ENCODE measurements at places on chromosomes 6 and 20.

DNA sequence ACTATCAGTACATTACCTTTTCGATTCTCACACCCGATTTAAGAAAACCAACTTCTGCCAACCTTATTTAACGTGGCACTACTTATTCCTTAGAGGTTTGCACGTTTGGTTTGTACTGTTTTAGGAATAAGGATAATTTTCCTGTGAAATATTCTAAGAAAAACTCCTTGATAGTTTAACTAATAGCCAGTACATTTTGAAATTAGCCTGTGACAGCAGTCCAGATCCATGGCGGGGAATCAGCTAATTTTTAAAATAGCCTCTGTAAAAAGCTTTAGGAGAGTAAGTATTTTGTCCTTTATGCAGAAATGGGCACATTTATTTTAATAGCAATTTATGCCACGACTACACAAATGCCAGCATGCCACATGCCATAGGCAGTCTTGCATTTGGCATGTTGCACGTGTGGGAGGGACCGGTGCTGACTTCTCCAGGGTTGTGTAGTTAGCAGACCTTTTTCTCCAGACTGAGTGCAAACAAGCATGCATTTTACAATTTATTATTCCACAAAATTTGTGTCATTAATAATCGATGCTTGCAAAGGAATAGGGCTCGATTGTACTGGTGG is 6.2 kb downstream of the FOXC1 start:
- no peak for DNase-seq

DNA sequence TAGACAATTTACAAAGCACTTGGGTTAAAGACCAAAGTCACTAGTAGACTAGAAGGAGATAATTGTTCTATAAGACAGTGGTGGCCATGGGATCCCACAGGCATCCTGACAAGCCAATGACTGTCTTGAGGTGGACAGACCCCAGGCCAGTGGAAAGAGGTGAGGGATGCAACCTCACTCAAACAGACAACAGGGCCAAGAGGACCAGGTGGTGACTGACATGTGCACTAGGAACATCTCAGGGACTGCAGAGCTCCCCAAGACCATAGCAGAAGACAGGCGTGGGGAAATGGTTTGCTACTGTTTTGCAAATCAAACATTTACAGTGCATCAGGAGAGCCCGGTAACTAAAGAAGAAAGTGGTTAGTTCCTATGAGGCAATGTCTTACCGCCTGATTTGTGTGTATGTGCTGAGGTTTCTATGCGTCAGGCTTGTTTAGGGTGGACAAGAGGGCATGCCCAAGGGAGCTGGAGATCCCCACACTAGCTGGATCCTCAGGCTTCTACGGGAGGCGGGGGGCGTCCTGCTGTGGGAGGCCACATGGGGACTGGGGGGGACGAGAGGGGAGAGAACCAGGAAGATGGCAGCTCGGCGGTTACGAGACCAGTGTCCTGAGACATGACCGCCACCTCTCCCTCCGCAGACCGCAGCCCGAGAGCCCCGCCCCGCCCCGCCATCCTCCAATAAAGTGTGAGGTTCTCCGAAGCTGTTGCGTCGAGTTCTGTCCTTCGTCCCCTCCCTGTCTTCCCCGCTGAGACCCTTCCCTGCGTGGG is 623 bp upstream of the MRPS26 start:
- DNase-seq = peak; percentile 91

- DNase-seq = no peak
These were observed 57.5 kb downstream of the MYLK4 start for GRCh38 chr6:2693231-2693630.

GRCh38 chr6:36610956-36611336 is 16.8 kb downstream of the SRSF3 start:
- peak; percentile 14 for DNase-seq

GRCh38 chr20:11266571-11266970 is 592.8 kb upstream of the JAG1 start:
- no peak for DNase-seq

DNA sequence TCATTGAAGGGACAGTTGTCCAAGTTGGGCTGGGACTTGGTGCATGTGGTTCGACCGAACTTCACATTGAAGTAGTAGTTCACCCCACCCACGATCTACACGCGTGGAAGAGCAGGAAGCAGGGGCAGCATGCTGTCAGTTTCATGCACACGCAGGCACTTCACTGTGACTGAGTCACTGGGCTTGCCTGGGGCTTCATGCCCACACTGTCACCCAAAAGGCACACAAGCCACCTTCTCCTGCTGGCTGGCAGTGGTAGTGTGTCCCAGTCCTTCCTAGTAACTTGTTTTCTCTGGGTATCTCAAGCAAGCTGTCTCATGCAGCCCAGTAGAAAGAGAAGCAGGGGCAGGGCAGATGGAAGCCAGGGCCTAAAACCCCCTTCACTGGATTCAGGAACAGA is 2.0 kb downstream of the CST5 start:
- DNase-seq = no peak

- DNase-seq = peak; percentile 81
These were observed 283.9 kb downstream of the UBE3D start for GRCh38 chr6:82781620-82782204.

DNA sequence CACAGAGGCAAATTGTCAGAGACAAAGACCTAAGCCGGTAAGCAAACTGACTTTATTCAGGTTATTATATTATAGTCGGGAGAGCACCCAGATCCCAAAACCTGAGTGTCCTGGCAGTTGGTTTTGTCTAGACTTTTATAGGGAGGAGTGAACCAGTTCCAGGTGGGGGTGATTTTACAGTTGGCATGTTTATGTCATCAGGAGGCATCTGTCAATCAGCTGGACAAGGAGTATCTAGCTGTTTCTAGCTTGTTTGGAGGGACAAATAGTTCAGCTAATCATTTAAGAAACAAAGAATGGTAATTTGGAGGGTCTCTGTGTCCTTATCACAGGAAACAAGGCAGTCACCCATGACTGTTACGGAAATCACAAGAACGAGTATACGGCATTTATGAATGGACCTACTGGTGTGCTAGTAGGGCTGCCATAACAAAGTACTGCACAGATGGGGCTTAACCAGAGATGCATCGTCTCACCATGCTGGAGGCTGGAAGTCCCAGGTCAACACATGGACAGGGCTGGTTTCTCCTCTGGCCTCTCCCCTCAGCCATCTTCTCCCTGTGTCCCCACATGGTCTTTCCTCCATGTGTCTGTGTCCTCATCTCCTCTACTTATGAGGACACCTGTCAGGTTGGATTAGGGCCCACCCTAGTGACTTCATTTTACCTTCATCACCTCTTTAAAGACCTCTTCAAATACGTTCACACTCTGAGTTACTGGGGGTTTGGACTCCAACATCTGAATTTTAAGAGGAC is 122.7 kb downstream of the LY86 start:
- DNase-seq = no peak
